Right atrium auricular region (tissue), 2 donors: ENCODE measurements at places on chromosomes 13 and 19.

DNA sequence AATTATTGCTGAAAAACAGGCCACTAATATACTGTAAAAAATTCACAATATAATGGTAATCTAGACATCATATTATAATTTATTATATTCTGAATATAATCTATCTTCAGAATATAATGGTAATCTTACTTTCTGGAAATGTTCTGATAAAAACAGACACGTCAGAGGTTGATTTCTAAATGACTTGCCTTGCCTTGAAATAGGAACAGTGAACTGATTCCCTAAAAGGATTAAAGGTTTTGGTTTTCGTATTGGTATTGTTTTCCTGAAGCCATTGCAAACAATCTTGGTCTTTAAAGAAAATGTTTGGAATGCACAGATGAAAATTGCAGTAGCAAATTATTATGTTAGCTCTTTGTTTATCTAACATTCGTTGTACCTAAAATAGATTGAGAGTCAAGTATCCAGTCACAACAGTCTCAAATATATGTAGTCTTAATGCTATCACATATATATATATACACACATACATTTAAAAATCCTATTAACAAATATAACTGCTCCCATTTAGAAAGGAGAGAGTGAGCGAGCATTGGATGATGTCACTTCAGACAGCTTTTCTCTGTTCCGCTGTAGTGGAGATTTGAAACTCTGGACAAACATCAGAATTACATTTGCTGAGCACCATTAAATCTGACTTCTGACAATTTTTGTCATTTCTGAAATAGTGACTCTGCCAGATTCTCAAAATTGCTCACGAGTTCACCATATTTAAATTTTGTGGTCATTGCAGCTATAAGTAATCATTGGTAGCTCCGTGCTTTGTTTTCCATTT, 1.7 kb downstream of the ITM2B start:
- DNase-seq: no peak

- no peak for DNase-seq
These were observed 1405.0 kb downstream of the OLFM4 start for GRCh38 chr13:54433493-54434206.

GRCh38 chr13:35855531-35856019, 275.6 kb downstream of the DCLK1 start:
- no peak for DNase-seq

DNA sequence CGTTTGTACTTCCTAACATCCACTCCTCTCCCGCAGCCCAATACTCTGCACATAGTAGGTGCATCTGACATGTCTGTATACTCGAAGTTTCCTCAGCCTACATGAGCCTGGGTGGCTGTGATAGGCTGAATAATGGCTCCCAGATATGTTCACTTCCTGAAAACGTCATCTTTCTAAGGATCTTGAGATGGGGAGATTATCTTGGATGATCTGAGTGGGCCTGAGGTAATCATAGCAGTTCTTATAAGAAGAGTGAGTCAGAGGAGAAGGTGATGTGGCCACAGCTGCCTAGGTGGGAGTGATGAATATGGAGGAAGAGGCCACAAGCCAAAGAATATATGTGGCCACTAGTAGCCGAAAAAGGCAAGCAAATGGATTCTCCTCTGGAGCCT, 84.2 kb downstream of the AKAP11 start:
- no peak for DNase-seq

GRCh38 chr19:10553943-10554381, 10.3 kb downstream of the ATG4D start:
- DNase-seq: no peak
